Stimulated activated CD4-positive, alpha-beta T cell treated with anti-CD3 and anti-CD28 coated beads, Interleukin-15, amount 100 ng/mL, for 1 hour (primary cell): ENCODE measurements at places on chromosomes 2 and 18.

DNA sequence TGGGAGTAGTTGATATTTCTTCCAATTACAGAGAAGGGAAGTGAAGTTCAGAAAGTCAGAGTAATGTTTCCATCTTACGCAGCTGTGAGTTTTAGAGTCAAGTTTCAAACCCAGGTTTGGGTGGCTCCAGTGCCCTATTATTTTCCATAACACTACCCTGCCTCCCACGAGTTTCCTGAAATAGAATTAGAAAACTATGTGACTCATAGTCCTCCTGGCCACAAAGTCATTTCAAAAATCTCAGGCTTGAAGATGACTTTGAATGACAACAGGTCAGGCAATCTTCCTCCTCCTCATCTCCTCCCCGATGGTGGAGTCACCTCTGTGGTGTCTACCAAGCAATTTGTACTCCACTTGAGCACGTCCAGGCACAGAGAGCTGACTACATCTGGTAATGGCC, 212.3 kb upstream of the TRIB2 start:
- no peak for DNase-seq

- DNase-seq, result no peak
Measured at GRCh38 chr2:230794497-230794896, 70.2 kb upstream of the ITM2C start.

GRCh38 chr2:188307850-188308283, 16.2 kb downstream of the GULP1 start:
- DNase-seq, result no peak

- no peak for DNase-seq
Measured at GRCh38 chr2:141137122-141137693, 993.6 kb downstream of the LRP1B start.

- DNase-seq, result no peak
Measured at GRCh38 chr2:73822276-73822675, 6.5 kb upstream of the STAMBP start.

DNA sequence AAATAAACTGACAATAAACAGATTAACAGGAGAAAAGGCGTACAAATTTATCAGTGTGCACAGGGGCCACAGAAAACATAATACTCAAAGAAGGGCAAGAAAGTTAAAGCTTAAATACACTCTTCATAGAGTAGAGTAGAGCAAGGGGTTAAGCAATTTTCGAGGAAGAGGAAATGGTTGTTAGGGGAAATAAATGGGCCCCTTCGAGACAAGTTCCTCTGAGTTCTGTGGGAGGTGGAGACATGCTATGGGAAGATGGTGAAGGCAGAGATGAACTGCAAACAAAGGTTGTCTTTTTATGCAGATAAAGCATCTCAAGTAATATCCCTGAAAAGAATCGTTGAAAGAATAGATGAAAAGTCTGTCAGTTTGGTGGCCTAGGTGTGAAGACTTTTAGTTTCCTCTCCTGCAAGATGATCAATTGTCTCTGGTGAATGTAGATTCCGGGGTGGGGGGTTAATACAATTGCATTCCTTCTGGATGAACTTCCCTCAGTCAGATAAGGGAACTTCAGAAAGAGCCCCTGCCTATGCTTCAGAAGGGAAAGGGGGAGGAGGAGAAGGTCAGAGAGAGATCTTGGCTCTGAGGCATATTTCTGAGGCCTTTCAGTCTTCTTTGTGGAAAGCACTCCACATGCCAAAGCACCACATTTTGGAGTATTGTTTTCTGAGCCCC, 127.0 kb downstream of the METTL4 start:
- DNase-seq, result no peak

DNA sequence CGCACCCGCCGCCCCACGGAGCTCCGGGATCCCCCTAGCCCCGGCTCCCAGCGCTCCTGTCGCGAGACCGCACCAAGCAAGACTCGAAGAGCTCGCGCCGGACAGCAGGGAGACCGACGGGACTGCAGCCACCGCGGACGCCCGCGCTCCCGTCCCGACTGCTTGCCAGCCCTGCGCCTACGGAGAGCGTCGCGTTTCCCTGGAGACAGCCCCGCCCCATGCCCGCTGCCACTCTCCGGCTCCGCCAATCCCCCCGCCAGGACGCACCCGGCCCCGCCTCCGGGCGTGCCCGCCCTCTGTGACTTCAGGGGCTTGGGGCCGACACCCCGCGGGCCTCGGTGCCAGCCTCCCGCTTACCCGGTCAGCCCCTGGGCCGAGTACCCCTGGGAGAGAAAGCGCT, at the start of gene ANKMY1:
Gene ANKMY1, minus strand, starts transcription at position 181 of the 400 bp plus-strand sequence. CDS start 653 bp downstream, outside the sequence.
- DNase-seq, result peak; percentile 54

GRCh38 chr2:129071531-129071930, 752.9 kb upstream of the HS6ST1 start:
- no peak for DNase-seq

GRCh38 chr2:20482725-20483124, 35.9 kb downstream of the RHOB start:
- DNase-seq, result no peak

GRCh38 chr18:10023853-10024570, 110.2 kb downstream of the VAPA start:
- DNase-seq, result no peak

GRCh38 chr2:10285556-10286198, 17.0 kb upstream of the HPCAL1 start:
- no peak for DNase-seq

DNA sequence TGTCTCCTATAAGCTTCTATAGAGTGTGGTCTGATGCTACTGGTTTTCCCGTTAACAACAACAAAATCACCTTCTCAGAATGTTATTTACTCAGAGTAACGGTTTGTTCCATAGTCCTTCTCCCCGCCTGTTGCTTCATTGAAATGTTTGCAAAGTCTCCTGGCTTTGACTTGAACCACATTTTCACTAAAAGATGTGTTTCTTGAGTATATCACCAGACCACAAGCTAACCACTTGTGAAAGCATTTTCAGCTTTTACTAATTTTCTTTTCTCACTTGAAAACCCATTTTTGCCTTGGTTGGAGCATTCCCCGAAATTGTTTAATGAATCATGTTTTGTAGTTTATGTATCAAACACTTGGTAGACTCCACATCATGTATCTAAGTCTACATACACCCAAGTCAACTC, 121.2 kb downstream of the DPP4 start:
- DNase-seq, result no peak

GRCh38 chr2:28697602-28698149, 54.0 kb upstream of the PPP1CB start:
- DNase-seq, result no peak

DNA sequence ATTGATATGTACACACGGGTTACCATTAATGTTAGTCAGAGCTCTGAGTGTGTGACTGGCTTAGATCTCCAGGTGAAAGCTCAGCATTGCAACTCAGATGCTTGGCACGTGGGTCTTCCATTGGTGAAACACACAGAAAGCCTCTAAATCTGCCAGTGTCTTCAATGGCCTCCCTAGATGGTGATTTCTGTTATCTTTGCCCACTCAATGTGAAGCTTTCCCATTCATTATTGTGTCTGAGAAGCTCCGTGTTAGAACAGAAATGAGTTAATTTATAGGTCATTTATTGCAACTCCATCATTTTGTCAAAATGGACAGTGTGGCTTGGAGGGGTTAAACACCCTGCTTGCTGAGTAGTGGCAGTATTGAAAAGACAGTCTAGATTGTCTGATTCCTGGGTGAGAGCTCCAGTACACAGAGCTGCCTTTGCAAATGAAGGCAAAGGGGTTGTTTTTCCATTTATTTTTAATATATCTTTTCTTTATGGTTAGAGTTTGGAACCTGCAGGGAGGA, 64.7 kb upstream of the GCFC2 start:
- DNase-seq, result no peak

- no peak for DNase-seq
Measured at GRCh38 chr18:67199993-67200617, 316.4 kb downstream of the DSEL start.

DNA sequence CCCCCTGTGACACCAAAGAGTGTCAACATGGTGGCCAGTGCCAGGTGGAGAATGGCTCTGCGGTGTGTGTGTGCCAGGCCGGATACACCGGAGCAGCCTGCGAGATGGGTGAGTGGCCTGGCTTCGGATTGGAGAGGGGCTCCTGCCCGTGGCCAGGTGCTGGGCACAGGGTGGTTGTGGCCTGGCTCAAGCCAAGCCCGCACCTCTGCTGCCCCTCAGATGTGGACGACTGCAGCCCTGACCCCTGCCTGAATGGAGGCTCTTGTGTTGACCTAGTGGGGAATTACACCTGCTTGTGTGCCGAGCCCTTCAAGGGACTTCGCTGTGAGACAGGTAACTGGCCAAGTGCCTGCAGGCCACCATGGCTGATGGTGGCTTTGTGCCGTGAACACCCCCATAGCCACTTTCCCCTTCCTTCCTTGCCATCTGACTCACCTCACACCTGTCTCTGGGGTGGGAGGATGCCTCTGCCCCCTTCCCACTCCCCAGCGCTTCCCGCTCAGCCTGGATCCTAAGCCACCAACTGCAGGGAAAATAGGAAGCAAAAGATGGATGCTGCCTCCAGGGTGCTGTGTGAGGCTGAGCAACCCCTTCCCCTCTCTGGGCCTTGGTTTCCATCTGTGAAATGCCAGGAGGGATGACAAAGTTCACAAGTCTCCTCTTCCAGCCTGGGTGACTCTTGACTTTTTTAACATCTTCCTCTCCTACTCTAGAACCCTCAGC, 41.8 kb downstream of the SNED1 start:
- DNase-seq, result no peak

- DNase-seq, result no peak
Measured at GRCh38 chr2:156810094-156810493, 373.9 kb downstream of the GPD2 start.

DNA sequence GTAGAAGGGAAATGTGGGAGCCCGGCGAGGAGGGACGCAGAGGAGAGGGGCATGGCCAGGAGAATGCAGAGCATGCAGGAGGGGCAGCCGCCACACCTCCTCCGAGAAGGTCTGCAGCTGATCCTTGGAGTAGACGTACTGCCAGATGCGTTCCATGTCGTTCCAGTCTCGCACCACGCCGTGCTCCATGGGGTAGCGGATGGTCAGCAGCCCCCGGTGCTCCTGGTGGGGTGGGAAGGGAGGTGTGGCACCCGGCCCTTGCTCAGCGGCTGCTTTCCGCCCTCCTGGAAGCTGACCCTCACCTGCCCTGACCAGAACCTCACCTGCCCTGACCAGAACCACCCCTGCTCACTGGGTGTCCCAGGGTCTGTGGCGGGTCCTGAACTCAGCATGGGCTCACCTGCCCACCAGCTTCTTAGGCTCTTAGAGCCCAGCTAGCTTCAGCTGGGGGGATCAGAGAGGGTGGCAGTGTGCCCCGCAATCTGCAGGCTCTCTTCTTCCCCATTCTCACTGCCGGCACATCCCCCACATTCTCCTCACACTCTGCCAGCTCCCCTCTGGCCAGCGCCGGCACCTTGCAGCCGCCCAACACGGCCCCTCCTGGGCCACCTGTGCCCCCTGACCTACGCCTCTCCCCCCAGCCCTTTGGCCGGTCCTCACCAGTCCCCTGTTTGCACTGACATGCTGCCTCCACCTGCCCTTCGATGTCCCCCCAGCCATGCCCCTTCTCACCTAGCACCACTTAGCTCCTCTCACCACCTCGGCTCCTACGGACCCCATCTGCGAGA, 4.4 kb downstream of the ACTR1B start:
- DNase-seq, result no peak

- DNase-seq, result no peak
Measured at GRCh38 chr2:54429054-54429453, 27.1 kb upstream of the SPTBN1 start.

DNA sequence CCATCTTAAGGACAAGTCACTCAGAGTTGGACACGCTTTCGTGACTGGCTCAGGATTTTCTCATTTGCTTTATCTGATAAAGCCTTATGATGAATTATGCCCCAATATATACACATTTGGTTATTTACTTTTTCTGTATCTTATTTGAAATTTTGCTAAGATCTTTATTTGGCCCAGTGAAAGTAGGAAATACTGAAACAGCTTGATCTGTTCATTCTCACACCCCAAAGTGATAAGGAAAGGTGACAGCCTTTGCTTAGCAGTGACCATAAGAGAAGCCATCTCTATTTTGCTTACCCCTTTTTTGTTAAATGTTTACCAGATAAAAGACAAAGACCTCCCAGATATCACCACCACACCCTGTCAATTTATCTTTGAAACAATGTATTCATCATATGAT, 428.3 kb downstream of the PARD3B start:
- DNase-seq, result no peak

DNA sequence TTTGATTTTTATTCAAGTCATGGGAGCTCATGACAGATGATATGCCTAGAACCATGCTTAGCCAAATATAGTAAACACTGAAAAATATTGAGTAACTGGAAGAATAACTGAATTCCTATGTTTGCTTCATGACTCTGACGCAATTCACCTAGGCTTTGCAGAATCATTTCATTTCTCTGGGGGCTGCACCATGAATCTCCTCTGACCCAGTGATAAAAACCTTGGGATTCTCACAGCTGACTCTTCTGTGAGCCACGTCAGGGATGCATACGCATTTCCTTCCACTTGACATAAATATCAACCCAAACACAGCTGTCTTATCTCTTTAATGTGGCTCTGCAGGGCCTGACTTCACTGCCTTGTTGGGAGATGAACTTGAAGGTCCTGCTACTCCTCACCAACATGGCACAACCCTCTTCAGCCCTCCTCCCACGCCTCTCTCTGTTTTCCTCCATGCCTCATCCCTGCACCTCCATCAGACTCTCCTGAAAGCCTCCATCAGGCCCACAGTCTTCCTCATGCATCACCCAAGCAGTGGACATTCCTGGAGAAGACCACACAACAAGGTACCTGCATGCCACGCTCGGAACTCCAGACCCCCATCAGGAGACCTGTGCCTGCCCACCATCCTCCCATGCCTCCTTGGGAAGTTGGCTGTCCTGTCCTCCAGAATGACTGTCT, 29.8 kb downstream of the COL6A3 start:
- no peak for DNase-seq

- DNase-seq, result no peak
Measured at GRCh38 chr2:119149611-119150010, 8.9 kb downstream of the C1QL2 start.

DNA sequence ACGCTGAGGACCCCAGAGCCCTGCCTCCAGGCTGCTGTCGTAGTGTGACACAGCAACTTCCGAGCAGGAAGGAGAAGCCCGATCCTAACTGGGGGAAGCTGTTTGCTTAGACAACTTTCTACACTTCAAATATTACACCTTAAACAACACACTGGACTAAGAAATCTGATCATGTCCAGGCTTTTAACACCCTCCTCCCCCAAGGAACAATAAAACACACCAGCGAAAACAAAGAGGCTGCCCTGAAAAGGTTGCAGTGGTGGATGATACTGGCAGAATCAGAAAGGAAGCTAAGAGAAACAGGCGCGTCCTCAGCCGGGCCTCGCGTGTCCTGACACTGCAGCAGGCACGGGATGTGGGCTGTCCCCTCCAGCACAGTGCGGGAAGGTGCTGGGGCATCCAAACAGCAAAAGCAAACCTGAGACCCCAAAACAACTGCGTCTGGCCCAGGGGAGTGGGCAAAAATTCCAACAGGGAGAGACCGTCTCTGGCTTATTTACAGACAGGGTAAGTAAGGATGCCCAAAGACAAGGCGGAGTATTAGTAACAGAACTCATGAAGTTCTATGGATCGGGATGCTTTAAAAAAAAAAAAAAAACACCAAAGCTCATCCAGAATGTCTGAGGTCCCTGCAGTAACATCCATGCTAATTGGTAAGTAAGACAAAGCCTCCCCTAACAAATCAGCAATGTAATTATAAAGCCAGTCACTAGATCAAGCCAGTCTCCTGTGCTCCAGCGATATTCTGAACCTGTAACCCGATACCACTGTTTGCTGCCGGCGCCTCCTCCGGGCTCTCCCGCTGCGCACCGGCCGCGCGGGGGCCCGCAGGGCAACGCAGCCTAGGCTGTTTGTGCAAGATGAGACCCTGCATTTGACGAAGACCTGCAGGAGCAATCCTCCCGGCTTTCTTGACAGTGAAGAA, 9.0 kb downstream of the SERTAD2 start:
- DNase-seq, result no peak

GRCh38 chr2:231378026-231378722, 17.3 kb upstream of the B3GNT7 start:
- no peak for DNase-seq
